ENCODE measurements at places on chromosomes 7 and 10.

GRCh38 chr7:1919539-1920265 lies 249.6 kb downstream of the ELFN1 start:
- no peak for DNase-seq

- no peak for DNase-seq
Observed at GRCh38 chr10:1033601-1034000, 7.9 kb upstream of the IDI2 start.

DNA sequence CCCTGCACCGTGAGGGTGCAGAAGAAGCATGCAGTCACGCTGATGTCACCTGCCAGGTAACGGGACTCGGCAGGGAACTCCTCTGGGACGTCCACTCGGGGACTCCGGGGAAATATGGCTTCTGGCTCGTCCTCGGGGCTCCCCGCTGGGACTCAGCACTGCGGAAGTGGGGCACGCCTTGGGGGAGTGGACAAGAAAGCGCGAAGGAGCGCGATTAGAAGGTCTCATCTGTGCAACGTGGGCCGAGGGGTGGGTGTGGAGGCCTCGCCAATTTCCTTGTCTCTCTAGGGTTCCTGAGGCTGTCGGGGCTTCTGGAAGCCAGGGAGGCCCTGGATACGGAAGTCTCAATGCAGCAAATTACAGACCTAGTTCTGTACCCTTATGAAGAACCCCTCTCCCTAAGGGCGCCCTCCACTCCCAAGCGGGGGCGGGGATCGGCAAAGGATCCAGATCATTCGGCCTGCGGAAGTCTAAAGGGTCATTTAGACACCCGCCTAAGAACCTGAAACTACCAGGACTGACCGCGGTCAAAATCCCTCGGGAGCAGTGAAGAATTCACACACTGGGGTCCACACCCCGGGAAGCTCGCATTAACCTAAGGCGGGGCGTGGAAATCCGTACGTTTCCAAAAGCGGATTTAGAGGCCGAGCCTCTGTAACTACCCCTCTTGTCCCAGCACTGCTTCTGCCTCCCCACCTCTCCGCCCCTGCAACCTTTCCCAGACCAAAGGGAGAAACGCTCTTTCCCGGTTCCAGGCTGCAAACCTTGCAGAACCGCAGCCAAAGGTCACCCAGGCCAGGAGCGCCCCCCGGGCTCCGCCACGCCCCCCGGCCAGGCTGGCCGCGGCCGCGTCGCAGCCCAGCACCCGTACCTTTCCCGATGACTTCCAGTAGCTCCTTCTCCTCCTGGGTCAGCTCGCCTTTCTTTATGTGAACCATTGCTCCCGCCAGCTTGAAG lies 640 bp downstream of the ANKMY2 start:
- DNase-seq = peak; percentile 25

DNA sequence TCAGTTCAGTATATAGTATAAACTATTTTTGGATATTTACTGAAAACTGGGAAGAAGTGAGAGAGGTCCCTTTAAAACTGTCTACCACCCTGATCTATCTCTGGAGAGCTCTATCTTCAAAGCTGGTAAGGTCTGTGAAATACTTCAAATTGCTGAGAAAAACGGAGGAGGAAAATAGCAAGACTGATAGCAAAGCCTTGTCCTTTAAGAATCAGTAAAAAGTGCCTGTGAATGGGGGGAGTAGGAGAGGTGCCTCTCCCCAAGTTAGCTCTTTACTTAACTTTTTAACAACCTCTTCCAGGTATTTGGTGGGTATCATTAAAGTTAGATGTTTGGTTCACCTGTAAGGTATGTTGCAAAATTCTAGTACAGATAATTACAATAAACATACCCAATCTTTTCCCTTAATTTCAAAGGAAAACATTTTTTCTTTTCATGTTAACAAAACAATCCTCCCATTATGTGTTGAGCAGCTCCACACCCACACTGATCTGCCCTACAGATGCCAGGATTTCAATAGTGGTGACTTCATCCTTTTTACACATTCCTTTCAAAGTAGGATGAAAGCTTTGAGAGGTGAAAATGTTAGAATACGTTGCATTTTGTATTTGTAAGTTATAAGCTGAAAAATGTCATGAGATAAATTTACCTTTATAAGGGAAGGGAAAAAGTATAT lies 149.2 kb downstream of the CRPPA start:
- DNase-seq = no peak

- DNase-seq = no peak
Observed at GRCh38 chr10:124701435-124701834, 42.7 kb downstream of the FAM53B start.

DNA sequence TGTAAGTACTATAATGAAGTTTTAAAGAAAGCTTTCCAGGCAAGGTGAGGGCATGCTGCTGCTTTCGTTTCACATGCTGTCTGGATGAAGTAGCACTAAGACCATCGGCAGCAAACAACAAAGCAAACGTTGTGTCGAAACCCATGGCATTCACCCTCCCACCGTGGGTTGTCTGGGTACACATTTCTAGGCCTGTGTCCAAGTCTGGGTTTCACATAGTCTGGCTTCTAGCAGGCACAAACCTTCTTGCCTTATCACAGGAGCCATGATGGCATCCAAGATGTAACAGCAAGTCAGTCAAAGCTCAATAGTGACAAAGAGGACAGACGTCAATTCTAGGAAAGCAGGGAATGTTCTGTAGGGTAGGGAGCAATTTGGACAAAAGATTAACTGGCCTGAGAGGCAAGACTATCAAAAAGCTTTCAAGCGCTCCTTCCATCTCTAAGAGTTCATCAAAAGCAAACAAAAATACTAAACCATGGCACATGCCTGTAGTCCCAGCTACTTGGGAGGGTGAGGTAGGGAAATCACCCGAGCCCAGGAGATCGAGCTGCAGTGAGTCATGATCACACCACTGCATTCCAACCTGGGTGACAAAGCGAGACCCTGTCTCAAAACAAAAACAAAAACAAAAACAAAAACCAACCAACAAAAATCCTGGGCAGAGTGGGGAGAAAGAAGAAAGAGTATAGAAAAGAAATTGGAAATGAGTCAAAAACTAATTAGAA lies 42.7 kb downstream of the PAXIP1 start:
- DNase-seq = no peak

DNA sequence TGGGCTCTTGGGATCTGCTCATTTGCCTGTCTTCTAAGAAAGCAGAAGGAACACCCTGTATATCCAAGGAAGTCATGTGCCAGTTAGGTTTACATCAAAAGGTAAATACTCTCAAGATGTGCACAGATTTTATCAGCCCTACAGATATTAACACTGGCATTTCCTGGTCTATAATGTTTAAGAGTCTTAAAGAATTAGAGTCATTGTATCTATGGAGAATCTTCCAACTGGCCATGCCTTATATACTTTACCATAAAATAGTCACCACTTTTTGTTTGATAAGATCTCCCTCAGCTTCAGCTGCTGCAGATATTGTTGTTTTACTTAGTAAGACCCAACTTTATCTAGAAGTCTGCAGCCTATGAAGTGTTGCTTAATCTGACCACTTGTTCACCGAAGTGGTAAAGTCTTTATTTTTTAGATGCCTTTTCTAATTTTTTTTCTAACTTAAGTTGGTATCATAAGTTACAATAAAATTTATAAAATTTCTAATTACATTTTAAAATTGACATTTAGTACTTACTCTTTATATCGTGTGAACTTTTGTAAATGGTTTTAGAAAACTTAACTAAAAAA lies 58.5 kb downstream of the CPED1 start:
- DNase-seq = no peak

DNA sequence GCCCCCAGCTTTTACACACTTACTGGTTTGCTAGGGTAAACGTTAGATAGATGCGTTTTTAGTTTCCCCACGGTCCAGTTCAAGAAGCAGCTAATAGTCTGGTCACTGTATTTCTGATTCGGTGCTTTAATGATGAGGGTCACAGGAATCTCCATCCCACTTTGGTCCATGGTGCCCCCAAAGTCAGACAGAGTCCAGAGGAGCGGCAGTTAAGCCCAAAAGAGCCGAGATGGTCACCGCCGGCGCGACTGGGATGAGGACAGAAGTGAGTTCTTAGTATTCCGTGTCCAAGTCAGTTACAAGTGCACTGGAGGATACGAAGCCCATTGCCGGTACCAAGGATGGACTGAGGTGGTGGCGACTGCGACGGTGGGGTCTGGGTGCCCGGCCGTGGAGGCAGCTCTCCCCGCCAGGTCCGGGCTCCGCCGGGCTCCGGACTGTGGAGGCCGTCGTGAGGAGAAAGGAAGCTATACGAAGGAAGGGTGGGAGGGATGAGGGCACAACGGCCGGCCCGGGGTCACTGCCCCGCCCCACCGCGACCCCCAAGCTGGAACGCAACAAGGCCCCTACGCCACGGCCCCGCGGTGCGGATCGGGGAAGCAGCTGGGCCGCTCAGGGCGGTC lies 663 bp downstream of the HERPUD2 start:
- no peak for DNase-seq

- no peak for DNase-seq
Observed at GRCh38 chr10:64011912-64012714, 490.9 kb downstream of the REEP3 start.

- no peak for DNase-seq
Observed at GRCh38 chr7:19587291-19587690, 121.5 kb downstream of the POLR1F start.

- no peak for DNase-seq
Observed at GRCh38 chr10:69948261-69948660, 104.4 kb upstream of the MACROH2A2 start.

- no peak for DNase-seq
Observed at GRCh38 chr7:18226598-18226997, 199.0 kb upstream of the PRPS1L1 start.

DNA sequence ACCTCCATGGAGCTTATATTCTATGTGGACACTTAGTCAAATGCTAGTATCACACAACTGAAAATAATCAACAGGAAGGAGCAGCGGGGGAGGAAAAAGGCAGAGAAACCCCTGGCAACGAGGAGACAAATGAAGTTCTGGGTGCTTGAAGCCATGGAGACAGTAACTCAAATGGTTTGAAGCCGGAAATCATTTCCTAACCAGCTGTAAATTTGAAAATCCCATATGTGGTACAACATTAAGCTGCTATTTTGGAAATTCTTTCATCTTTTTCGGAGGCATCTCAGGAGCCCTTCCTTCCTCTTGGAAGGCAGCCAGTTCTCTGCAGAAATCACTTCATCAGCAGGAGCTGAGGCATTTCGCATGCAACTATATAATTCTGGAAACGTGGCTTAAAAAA lies 91.4 kb downstream of the PPP1R3C start:
- DNase-seq = no peak

DNA sequence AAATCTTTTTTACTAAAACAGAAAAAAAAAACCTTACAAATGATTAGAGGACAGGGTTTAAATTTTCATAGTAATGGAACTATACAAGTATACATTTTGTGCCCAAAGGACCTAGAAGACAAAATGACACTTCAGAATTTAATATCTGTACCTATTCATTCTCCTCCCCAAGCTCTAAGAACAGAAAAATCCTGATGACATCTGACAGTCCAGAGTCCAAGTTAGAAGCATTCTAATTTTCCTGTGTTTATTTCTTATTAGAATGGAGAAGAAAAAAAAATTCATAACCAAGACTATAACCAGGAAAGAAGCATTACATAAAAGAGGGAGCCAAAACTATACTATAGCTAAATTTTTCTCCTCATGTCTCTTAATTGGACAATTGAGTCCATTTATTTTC lies 138.9 kb upstream of the SLC13A1 start:
- DNase-seq = no peak

GRCh38 chr10:73808021-73808815 lies 3.2 kb downstream of the NDST2 start:
- DNase-seq = no peak

- no peak for DNase-seq
Observed at GRCh38 chr10:78330884-78331283, 297.2 kb downstream of the RPS24 start.

DNA sequence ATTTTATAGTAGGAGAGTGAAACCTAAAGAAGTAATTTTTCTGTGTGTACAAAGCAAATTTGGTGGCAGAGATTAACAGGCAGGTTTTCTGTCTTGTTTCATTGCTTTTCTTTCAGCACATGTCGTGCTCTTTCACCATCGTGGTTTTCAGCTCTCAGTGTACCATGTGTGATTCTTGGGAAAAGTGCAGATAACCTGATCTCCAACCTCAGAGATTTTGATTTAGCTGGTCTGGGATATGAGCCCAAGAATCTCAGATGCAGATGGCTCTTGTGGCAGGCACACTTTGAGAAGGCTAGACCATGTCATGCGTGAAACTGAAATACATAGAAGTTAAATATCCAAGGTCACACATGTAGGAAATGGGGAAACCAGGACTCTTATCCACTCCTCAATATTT lies 317.4 kb downstream of the EXOC4 start:
- DNase-seq = no peak

- DNase-seq = no peak
Observed at GRCh38 chr10:96718304-96718990, 1.9 kb downstream of the PIK3AP1 start.

DNA sequence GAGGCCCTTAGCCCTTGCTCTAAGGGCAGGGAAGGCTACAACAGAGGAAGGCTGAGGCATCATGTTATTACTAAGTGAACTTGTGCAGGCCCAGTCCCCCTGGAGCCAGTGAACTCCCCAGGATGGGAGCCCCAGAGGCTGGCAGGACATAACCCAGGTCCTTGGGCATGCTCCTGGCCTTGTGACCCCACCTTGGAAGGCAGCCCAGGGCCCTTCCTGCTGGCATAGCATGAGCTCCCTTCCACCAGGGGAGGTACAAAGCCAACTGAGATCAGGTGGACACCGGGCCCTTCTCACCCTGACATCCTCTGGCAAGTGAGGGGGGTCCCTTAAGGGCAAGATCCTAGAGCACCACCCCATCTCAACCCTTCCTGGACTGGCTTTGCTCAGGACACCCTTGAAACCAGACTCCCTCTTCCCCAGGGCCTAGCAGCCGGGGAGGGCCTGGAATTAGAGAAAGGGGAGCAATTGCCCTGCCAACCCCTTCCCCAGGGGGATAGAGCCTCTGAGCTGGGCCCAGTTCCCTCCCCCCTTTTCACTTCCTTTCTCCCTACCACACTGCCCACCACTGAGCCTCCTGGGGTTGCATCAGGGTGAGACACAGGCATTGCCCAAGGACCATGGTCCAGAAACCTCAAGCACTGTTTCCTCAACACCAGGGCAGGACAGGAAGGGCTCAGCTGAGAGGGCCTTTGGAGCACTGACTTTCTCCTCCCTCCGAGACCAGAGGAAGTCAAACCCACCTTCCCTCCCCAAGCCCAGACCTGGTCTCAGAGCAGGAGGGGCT lies 1.8 kb upstream of the VSIR start:
- no peak for DNase-seq

- DNase-seq = no peak
Observed at GRCh38 chr10:4137299-4137698, 352.3 kb upstream of the KLF6 start.

GRCh38 chr7:116952635-116953371 lies 498 bp upstream of the ST7 start:
- peak; percentile 5 for DNase-seq
